ENCODE measurements at places on chromosomes 1 and 21.

- DNase-seq = no peak
Measured at GRCh38 chr1:3077561-3077960, 8.6 kb downstream of the PRDM16 start.

GRCh38 chr1:29249170-29249691, 12.9 kb downstream of the PTPRU start:
- DNase-seq = no peak

- DNase-seq = no peak
Measured at GRCh38 chr1:145878724-145879123, 6.9 kb downstream of the ANKRD35 start.

DNA sequence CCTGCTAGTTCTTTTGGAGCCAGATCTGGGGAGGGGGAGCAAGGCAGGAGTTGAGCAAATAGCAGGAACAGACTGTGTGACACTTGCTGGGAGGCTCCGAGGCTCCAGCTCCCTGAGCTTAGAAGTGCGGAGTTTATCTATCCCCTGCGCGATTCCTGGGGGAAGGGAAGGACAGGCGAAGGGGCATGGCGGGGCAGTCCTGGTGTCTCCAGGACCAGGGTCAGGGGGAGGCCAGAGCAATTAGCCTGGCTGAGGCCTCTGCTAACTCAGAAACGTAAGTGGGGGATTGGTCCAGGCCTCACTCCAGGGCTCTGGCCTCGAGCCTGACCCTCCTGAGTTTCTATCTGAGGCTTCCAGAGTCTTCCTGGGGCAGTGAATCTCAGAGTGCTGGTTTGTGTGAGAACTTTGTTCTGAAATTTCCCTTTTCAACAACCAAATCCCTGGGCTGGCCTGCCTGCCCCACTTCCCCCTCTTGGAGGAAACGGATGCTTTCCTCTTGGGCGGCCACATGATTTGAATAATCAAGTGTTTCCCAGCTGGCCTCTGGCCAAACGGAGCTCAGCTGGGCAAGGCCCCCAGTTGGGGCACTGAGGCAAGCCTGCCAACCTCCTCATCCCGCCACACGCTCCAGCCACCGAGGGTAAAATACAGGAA, 15.6 kb downstream of the ALPL start:
- DNase-seq = no peak

- no peak for DNase-seq
Measured at GRCh38 chr1:63359561-63359960, 7.9 kb upstream of the ALG6 start.

GRCh38 chr21:33279330-33279820, 13.2 kb downstream of the IL10RB start:
- no peak for DNase-seq

DNA sequence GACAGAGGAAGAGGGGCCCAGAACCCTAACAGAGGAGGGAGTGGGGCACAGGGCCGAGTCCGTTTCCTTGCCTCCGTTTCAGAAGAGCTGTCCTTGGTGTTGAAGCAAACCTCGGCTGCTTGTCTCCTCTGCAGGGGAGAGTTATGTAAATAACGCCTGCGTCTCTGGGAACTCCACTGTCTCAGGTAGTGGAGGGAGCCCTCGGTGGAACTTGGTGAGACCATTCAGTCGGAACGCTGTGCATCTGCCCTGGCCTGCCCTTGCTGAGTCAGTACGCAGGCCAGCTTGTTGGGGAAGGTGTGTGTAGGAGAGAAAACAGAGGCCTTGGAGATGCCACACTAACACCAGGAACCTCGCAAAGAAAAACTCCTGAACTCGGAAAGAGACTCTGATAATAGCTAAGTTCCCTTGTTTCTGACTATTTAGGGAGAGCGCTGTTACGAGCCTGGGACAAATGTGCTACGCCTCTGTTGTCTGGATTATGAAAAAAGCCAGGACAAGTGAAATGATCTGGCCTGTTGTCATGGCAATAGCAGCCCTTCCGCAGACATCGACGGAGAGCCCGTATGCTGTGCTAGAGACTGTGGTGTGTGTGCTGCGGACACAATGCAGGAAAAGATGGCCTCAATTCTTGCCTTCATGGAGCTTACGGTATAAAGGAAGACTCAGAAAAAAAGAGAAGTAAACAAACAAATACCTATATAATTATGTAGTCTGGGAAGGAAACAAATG, 94.6 kb upstream of the AKT3 start:
- no peak for DNase-seq

- DNase-seq = no peak
Measured at GRCh38 chr1:220698607-220699016, 8.4 kb downstream of the C1orf115 start.

GRCh38 chr1:218558271-218558810, 213.2 kb downstream of the TGFB2 start:
- no peak for DNase-seq

- peak; percentile 25 for DNase-seq
Measured at GRCh38 chr1:6033986-6034749, 11.5 kb upstream of the KCNAB2 start.

- DNase-seq = no peak
Measured at GRCh38 chr1:31460027-31460426, 47.0 kb downstream of the SERINC2 start.

- DNase-seq = no peak
Measured at GRCh38 chr1:183635099-183635605, 431 bp downstream of the ARPC5 start.

- no peak for DNase-seq
Measured at GRCh38 chr1:53740621-53741105, 1.7 kb upstream of the GLIS1 start.

- no peak for DNase-seq
Measured at GRCh38 chr1:231699784-231700183, 73.2 kb downstream of the DISC1 start.

DNA sequence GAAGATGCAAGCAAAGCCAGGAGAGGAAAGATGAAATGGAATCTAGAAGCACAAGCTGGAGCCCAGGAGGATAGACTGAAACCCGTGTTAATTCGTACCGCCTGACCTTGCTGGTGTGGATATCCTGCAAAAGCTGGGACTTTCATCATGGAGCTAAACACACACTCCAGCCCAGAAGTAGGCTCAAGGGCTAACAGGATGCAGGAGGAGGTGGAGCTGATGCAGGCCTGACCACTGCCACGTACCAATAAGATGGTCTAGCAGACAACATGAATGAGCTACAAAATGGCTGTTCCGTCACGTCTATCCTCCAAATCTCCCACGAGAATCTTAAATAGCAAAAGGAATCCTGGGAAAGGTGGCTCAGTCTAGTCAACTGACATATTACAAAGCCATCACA, 270.3 kb downstream of the SDCCAG8 start:
- DNase-seq = no peak

- no peak for DNase-seq
Measured at GRCh38 chr1:96978901-96979300, 257.3 kb downstream of the PTBP2 start.

DNA sequence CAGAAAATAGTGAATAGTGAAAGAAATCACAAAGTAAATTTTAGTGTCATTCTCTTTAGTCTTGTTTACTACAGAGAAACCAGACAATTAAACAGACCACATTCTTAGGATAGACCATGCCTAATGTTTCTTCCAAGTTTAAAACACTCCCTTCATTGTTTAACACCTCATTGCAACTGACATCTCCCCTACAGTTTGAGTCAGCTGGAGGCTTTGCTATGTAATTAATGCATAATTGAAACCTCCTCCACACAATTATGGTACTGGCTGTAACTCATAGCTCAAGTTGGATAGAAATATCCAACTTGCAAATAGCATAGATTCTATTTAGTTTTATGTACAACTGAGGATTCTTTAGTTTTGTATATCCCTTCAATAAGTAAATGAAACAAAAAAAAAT, 35.2 kb upstream of the B3GALT2 start:
- no peak for DNase-seq

DNA sequence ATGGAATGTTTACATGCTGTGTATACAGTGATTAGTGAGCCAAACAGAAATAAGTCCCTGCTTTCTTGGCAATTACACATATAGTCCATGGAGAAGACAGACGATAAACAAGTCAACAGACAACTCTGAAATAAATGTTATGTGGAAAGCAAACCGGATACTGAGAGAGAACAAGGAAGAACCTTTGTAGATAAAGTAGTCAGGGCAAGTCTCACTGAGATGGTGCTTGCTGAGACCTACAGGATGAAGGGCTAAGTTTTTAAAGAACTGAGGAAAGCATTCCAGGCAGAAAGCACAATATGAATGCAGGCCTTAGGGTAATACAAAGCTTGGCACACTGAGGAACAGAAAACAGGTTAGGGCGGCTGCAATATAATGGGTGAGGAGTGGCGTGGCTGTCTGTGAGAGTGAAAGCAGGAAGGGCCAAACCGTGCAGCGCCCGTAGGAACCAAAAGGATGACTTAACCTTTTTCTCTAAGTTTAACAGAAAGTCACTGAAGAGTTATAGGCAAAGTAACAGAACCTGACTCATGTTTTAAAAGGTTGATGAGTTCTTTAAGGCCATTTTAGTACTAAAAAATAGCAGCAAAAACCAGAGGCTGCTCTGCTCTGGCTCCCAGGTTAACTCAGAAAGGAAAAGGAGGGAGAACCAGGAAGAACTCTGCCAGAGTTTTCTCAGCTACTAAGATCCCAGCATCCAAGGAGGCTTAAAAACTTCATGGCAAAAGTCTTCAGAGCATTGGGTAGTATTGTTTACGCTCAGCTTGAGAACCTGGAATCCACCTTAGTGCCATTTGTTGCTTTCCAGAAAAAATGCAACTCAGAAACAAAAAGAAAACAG, 8.7 kb upstream of the TTF2 start:
- DNase-seq = no peak

DNA sequence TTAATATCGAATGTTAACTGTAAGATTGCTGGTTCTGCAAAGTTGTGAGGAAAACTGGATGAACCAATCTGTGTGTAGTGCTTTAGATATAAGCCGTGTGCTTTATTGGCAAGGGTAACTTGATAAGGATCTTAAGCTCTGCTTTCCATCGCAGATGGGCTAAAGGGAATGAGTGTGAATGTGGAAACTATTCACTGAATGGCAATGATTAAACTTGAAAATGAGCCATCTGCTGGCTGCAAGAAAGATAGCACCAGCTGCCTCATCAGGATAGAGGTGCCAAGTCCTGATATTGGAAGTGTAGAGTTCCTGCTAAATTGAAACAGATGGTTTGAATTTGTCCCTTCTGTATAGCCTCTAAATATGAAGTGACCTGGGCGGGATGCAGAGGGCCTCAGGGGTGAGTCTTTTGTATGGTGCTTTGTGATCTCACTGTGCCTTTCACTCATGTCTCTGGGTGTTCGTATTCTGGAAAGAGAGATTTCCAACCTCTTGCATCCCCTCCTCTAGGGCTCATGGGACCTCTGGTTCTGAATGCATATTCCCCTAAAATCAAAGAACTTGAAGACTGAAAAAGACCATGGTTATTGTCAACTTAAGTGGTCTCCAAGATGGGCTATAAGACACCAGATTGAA, 9.2 kb downstream of the FCRL3 start:
- no peak for DNase-seq

DNA sequence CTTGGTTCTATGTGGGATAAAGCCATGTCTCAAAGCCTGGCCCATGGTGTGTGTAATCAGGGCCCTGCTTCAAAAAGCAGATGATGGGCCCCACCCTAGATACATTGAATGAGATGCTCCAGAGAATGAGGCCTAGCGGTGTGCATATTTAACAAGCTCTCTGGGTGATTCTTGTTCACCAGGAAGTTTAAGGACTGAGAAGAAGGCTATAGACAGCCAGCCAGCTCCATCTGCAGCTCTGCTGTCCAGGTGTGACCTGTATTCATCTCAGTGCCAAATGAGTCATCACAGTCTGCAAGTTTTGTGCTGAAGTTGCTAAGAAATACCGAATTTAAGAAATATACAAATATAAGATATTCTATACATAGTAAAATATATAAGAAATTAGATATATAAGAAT, 182.0 kb upstream of the RUNX1 start:
- no peak for DNase-seq

- DNase-seq = no peak
Measured at GRCh38 chr1:234355782-234356510, 17.3 kb upstream of the COA6 start.

DNA sequence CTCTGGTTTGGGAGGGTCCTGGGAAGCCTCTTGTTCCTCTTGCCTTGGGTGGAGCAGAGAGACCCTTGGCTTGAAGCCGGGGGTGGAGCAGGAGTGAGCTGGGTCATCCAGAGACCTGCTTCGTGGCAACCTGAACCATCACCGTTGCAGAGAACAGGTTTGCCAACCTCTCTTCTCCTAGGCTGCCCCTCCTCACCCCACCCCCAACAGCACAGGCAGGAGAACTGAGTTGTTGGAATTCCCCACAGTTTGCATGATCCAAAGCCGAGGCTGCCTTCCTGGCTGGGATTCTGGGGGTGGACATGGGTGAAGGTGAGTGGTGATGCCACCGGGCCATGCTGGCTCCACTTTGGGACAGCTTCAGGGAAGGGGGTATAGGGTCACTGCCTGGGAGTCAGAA, 2.2 kb downstream of the WNT4 start:
- DNase-seq = no peak

- no peak for DNase-seq
Measured at GRCh38 chr1:30966690-30967369, 58.3 kb upstream of the SDC3 start.

DNA sequence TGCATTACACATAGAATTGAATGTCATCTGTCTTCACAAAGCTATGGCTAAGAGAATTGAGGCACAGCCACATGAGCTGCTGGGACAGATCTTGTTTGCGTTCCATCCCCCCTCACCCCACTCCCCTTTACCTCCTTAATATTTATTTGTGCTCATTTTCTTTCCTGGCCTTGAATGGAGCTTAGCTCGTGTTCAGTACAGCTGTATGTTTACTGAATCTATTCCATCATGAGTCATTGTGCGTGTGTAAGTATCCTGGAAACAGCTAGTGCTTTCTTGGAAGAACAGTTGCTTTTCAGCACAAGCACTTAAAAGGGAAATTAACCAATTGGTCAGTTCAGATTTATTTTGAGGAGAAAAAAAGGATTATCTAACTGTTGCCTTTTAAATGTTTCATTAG, 14.7 kb downstream of the PROX1 start:
- no peak for DNase-seq

- DNase-seq = no peak
Measured at GRCh38 chr1:209989525-209989924, 51.5 kb downstream of the SYT14 start.
